GM12892 (cell line): ENCODE measurements at places on chromosomes 2 and 18.

DNA sequence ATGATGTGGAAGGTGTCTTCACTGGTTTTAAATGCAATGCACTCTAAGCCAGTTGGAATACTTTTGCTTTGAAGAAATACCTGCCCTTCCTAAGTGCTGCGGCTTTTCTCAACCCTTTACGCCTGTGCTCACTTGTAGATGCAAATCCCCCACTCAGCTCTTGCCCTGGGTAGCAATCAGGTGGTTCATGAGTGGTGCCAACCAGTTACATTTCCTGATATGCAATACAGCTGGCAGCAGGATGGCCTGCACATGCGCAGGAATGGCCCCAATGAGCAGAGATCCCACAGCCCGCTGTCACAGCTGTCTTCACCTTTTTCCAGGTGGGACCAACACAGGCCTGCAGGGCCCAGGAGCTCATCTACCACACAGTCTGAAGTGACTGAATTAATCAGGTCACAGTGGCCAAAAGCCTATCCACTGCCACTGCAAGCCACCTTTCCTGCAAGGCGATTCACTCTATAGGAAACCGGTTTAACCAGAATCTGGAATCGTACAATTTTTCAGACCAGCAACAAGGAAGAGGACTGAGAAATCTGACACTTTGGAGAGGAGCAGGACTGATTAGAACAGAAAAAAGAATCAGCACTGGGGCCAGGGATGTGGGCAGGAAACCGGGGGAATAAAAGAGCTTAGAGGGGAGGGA is 247.8 kb downstream of the MYT1L start:
- no peak for DNase-seq

GRCh38 chr2:7866825-7867224 is 815.0 kb upstream of the ID2 start:
- DNase-seq = no peak

DNA sequence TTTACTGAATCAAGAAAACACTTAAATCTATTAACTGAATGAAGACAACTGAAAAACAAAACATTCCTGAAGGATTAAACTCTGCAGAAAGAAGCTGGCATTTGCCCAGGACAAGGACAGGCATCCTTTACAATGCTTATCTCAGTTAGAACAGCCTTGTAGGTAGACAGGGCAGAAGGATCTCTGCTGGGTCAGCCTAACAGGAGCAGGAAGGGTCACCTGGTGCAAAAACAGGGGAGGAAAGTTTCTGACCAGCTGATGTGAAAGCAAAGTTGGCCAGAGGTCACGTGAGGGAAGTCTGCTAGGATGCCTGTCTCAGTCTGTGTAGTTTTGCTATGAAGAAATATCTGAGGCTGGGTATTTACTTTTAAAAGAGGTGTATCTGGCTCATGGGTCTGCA is 348.6 kb downstream of the ANAPC1 start:
- no peak for DNase-seq

DNA sequence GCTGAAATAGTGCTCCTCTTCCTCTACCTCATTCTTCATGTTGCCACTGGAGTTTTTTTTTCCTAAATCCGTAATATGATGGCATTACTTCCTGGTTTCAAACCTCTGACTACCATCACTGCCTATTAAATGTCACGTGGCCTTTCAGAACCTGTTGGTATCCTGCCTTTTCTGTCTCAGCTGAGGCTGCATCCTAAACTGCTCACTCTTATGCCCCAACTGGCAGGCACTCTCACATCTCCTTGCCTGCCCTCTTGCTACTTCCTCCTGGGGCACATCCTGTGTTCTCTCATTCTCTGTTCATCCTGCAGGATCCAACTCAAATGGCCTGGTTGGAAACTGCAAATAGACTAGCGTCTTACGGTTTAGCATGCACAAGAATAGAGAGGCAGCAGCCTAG is 468.1 kb upstream of the FANCL start:
- no peak for DNase-seq
